ENCODE measurements at places on chromosomes 2 and 18.
A peak's percentile ranks its signal among the peaks of the same experiment; 100 is the strongest.

DNA sequence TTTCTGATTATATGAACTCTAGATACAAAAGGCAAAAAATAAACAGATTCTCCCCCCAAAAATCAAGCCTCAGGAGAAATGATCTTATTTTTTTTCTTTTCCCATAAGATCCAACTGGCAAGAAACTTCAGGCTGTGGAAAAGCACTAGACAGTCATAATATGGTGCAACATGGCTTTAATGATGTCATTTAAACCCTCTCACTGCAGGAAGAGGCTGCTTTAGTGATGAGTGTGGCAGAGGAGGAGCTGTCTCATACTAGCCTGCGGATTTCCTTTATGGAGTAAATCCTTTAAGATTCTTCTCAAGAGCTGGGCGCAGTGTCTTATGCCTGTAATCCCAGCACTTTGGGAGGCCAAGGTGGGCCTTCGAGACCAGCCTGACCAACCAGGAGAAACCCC, 83.3 kb upstream of the CD28 start:
- no peak for DNase-seq

- no peak for DNase-seq
Observed at GRCh38 chr2:204116159-204116792, 179.7 kb downstream of the ICOS start.

GRCh38 chr18:3405713-3406112, 44.3 kb upstream of the TGIF1 start:
- DNase-seq: no peak

GRCh38 chr2:229340086-229340760, 69.1 kb upstream of the PID1 start:
- no peak for DNase-seq

DNA sequence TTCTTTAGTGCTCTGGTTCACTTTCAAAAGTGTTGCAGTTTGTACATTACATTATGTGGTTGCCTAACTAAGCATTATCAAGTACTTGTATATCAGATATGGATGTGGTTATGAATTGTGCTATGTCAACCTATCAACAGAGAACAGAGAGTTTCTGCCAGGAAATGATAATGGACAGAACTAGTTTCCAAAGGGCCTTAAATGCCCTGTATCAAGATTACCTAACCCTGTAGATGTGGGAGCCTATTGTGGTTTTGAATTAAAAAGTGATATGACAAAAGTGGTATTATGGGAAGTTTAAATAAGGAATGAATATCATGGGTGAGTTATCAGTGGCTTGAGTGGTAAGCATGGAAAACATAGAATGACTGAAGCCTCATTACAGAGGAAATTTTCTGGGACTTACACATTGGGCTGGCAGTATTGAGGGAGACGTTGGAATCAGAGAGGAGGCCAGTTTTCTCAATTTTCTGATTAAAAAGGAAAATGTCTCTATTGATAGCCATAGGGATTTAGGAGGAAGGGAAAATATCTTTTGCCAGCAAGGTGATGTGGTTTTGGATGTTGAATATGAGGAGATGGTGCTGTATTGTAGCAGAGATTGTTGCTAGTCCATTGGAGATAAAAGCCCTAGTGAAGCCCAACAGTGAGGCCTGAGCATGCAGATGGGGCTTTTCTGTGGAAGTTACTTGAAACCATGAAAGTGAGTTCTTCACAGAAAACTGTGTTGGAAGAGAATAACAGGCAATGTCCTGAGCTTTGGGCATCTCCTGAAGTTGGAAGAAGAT, 140.7 kb downstream of the TTC27 start:
- no peak for DNase-seq

DNA sequence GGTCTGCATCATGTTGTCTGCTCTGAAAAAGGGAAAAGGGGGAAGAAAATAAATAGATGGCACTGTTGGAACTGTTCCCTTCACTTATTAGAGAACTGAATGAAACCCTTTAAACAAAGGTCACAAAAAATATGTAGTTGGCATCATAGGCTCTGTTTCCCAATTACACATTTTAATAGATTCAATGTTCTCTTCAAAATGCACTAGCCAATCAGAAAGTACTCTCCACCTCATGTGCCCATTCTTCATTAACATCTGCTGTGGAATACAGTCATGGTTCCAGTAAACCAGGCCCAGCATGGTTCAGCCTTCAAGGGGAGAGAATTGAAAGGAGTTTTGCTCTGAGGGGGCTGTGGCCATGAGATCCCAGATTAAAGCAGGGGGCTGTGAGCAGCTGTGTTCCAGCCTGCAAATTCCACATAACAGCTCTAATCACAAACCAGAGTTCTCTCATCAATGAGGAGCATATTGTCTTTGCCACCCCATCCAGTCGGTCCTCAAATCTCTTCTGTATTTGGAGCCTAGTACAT, 165.9 kb upstream of the CREB1 start:
- no peak for DNase-seq

DNA sequence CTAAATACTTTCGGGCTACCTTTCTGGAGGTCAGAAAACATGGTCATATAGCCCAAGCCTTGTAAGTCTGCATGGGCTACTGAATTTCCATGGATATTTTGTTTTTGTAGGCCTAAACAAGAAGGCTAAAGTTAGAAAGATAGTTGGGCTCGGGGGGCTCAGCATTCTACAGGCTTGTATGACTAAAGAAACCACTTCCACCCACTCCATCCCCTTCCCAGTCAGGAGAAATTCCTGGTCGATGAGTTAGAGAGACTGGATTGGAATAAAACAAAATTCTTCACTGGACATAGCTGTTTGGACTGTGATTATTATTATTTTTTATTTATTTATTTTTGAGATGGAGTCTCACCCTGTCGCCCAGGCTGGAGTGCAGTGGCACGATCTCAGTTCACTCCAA, 539.4 kb upstream of the TNP1 start:
- no peak for DNase-seq

GRCh38 chr2:125656190-125656589, 999.8 kb upstream of the GYPC start:
- no peak for DNase-seq

DNA sequence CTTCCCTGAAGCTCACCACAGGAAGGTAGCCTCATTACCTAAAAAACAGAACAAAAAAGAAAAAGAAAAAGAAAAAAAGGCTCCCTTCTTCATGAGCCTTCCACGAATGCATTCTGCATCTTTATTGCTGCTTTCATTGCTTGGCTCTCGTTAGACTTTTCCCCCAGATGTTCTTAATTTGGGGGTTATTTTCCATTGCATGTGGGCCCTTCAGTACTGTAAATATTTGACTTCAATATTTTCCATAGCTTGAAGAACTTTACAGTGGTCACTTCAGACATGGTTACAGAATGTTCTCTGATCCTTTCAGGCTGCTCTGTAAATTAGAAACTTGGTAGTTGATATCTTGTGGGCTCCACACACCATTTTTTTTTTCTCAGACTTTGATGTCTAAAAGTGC, 65.6 kb upstream of the COPS8 start:
- no peak for DNase-seq

- no peak for DNase-seq
Observed at GRCh38 chr2:237281836-237282306, 132.1 kb downstream of the COL6A3 start.

DNA sequence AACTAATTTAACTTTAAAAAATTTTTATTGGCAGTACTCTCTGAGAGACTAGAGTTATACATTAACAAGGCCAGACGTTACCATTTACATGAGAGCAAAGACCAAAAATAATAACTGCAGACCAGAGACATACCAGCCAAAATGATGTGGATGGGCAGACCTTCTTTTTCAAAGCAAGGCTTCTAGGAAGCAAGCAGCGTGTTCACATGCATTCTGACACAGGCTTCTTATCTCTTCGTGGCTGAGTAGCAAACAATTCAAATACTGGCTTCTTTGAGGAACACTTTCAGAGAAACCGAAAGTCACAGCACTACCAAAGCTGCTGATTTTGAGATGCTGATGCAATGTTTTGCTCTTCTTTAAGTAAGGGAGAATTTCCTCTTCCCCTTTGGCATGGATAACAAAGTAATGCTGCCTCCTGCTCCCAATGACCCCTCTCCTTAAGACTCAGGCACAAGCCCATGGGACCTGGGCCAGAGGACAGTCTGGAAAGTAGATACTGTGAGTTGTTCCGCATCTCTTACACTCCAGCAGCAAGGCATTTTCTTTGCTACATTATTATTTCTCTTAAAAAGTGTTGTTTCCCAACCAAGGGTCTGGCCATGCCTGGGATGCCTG, 181.9 kb downstream of the MREG start:
- peak; percentile 67 for DNase-seq

DNA sequence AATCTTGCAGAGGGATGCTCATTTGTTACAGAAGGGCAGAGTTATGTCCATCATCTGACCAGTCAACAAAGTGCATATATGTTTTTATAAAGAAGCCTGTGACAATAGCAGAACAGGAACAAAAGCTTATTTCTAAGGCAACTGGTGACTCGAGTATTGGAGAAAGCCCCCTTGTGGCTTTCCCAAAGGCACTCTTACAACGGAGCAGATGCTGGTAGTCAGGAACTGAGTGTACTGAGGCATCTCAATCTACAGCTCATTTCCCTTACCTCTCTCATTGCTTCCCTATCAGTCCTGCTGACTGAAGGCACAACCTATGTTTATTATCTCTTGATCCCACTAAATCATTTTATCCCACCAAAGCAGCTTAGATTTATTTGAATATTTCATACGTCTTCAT, 557.1 kb upstream of the CHAC2 start:
- no peak for DNase-seq

- DNase-seq: no peak
Observed at GRCh38 chr2:86671337-86671981, 47.8 kb upstream of the RNF103 start.

- DNase-seq: no peak
Observed at GRCh38 chr2:120026890-120027289, 14.0 kb downstream of the EPB41L5 start.

DNA sequence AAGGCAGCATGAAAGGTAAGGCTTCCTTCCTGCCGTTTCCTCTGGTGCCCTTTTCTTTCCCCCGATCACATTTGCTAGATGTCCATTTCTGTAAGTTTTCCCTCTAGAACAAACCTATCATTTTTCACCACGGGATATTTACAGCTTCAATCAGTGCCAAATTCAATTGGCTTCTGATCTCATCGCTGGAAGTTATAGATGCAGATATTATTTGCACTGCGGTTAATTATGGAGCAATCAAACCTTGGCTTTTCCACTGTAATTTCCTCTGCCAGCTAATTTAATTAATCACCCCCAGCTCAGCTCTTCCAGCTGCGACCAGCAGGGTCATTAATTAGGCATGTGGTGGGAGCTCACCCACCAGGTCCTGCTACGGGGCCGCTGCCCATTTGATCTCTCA, 86.1 kb downstream of the GBX2 start:
- DNase-seq: no peak

DNA sequence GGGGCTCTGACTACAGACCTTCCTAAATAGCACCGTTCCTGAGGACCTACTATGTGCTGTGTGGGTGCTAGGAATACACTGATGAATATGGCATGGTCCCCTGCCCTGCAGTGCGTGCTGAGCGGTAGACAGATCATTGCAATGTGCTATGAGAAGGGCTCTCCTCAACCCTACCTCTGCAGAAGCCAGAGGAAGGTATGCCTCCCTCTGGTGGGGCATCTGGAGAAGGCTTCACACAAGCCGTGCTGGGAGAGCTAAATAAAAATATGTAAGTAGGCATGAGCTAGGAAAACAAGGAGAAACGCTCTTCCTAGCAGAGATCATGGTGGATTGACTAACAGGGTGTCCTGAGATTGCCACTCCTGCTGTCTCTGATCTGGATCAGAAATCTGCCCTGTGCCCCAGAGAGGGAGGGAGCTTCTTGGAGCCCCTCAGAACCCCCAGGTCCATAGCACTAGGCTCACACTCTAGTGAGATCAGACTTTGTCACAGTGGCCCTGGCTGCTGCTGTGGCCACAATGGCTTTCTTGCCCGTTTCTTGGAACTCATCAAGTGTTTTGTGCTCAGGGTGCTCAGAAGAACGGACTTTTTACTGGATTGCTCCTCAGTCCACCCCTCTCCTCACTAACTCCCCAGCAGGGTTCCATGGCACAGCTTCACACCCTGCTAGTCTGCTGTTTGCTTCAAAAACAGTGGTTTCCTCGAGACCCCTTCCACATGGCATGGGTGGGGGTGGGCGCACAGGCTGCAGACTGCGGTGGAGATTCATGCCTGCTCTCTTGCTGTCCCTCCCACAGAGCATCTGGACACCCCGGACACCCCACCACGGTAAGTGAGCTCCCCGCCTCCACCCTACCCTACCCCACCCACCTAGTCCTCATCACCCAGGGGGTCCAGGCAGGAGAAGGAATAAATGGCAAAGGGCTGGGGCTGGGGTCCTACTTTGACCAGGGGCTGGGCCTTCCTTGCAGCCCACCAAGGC, 14.2 kb downstream of the SIGLEC15 start:
- no peak for DNase-seq

- no peak for DNase-seq
Observed at GRCh38 chr18:23356915-23357601, 96.0 kb upstream of the RIOK3 start.

GRCh38 chr2:4279431-4279830, 576.1 kb downstream of the DCDC2C start:
- no peak for DNase-seq

- DNase-seq: no peak
Observed at GRCh38 chr2:160402997-160403979, 90.3 kb downstream of the RBMS1 start.

- DNase-seq: no peak
Observed at GRCh38 chr2:100568989-100569388, 6.2 kb downstream of the PDCL3 start.

DNA sequence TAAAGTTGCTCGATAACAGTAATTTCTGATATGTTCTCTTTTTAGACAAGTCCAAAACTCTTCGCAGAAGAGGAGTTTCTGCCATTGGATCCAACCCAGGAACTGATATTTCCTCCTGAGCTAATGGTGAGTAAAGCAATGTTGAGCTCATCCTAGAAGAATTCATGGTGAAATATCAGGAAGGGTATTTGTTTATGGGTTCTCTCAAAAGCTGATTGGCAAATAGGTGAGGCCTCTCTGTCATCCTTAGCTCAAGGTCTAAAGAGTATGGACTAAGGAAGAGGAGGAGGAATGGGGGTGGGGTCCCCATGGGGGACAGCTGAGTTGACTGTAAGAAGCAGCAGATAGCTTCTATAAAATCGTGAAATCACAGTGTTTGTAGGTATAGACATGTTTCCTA, 18.2 kb downstream of the AOX1 start:
- DNase-seq: no peak

DNA sequence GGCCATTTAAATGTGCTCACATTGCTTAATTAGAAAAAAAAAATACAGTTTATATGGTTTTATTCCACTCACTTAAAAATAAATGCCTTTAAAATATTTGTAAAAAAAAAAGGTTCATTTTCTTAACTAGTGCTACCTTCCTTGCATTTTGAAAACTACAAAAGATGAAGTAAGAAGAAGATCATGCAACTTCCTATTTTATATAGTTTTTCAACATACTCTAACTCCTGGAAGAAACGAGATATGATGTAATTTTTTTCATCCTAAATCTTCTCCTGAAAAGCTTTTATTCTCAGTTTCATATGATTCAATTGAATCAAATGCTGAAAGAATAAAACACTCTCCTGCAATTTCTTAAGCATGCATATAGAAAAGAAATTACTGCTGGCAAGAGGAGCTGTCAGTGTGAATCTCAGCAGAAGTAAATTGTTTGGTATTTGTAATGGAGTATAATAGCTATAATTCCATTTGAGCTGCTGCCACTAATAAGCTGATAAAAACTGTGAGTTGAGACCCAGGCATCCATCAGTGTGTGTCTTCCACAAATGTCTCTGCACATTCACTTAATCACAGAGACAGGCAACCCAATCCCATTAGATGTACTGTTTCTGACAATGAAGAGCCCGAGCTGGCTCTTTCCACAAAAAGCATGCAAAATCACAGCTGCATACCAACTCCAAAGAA, 3.7 kb downstream of the FTCDNL1 start:
- DNase-seq: no peak

- no peak for DNase-seq
Observed at GRCh38 chr2:134177351-134177931, 76.4 kb upstream of the MGAT5 start.

GRCh38 chr2:134087371-134087921, 166.4 kb upstream of the MGAT5 start:
- DNase-seq: no peak
